ENCODE measurements at places on chromosomes 1 and 21.

GRCh38 chr1:150109586-150109985 is 40.1 kb upstream of the PLEKHO1 start:
- DNase-seq = no peak

- DNase-seq = no peak
Measured at GRCh38 chr1:157833145-157833544, 8.5 kb downstream of the CD5L start.

DNA sequence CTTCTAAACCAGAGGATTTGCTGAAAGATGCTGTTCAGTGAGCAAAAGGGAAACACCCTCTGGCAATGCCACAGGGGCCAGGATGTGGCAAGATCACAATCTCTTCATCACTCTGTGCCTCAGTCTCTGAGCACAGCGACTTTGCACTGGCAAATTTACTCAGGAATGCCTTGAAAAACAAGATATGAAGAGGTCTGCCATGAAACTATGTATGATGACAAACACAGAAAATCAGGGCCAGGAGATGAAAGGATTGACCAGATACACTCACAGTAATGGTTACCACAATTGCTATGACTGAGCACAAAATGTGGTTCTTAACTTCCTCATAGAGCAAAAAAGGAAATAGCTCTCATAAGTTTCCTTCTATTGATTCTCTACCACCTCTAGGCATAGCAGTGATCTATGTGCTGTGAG is 5.8 kb downstream of the TTC13 start:
- DNase-seq = no peak

GRCh38 chr1:198449727-198450433 is 90.6 kb downstream of the ATP6V1G3 start:
- DNase-seq = no peak

- DNase-seq = no peak
Measured at GRCh38 chr1:57340334-57341070, 83.4 kb downstream of the DAB1 start.

GRCh38 chr1:166888373-166889111 is 12.5 kb upstream of the TADA1 start:
- DNase-seq = no peak

DNA sequence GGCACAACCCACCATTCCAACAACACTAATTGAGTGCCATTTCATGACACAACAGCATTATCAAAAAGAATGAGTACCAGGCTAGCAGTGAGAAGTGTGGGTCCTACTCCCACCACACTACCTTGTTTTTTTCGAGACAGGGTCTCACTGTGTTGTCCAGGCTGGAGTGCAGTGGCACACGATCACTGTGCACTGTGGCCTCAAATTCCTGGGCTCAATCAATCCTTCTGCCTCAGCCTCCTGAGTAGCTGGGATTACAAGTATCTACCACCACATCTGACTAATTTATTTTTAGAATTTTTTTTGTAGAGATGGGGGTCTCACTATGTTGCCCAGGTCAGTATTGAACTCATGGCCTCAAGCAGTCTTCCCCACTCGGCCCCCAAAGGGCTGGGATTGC is 30.7 kb downstream of the CD247 start:
- DNase-seq = no peak

DNA sequence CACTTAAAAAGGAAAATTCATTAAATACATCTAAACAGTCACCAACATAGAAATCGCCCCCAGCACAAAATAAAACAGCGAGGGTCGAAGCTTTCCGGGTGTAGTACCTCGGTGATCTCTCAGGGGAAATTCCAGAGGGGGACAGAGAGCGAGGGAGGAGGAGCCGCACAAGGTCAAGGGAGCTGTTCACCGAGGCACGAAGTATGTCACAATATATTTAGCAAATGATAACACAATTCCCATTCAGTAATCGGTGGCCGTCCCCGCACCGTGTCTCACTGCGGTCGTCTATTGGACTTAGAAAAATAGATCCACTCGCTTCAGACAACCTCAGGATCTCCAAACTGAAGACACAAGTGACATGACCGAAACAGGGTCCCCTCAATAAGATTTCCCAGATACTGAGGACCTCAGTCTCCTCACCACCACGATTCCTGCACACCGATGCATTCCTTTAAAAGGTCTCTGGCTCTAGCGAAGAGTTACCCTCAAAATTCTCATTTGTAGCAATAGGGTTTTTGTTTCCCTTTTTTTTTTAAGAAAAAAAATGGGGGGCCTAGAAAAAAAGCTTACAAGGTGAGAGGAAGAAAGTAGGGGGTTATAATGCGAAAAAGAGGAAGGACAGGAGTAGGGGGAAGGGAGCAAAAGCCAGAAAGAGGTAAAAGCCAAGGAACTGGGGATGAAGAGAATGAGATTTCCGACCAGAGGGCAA is 1.1 kb downstream of the LPGAT1 start:
- no peak for DNase-seq

DNA sequence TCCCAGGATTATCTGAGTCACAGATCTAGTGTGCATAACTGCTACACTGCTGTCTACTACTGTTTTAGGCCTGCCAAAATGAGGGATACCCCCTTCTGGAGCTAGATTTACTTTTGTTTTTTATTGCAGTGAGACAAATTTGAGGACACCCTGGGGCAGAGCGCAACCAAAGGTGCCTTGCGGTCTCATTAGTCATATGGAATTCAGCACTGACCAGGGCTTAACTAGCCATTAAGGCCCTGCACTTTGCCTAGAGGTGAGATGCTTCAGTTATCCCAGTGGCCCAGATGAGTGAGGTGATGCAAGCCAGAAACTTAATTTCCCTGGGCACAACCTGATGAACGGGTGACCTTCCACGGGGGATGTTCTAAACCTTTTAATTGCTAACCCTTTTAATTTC is 998 bp upstream of the SPAG17 start:
- no peak for DNase-seq

DNA sequence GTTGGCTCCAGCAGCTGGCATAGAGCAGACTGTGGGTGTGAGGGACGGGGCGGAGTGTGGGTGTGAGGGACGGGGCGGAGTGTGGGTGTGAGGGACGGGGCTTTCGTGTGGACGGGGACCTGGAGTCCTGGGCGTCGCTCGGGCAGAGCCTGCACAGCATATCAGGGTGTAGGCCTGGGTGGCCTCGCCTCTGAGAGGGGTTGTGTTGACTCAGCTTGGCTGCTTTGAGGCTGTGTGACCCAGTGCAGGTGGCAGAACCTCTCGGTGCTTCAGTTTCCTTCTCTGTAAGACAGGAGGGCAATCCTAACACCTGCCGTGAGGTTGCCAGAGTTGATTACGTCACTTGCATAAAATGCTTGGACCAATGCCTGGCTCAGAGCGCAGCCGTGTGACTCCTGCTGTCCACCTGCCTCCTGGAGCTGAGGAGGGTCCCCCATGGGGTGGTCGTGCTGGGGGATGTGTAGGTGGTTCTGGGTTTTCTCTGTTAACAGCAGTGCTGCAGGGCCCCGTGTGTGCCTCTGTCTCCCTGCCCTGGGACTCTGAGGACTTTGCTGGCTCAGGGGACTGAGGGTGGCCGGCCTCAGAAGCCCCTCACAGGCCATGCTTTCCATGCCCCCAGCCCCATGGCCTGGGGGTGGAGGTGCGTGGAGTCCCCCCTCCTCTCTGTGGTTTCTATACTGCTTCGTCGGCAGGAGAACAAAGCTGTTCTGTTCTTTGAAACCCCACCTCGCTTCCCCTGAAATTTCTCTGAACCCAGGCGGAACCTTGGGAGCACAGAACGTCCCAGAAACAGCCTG is 15.4 kb downstream of the PDXK start:
- DNase-seq = no peak

DNA sequence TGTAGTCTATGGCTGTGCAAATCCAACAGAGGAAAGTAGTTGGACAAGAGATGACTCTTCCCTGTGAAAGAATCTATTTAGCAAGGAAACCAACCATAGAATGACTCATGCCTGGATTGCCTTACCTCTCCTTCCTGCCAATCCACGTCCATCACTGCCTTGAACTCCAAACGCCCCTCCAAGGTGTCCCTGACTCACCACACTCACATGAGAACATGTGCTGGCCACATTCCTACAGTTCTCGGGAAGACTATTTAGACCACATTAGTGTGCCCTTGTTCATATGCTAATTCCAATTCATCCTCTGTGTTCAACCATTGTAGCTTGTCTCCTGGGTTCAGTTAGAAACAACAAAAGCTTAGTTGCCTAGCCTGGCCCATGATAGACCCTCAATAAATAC is 157.3 kb downstream of the SLC30A10 start:
- peak; percentile 29 for DNase-seq

GRCh38 chr1:4655674-4656532 is 1.5 kb downstream of the AJAP1 start:
- no peak for DNase-seq

- no peak for DNase-seq
Measured at GRCh38 chr1:163970699-163971098, 588.3 kb upstream of the PBX1 start.

- no peak for DNase-seq
Measured at GRCh38 chr1:100926240-100926639, 30.4 kb downstream of the SLC30A7 start.

- no peak for DNase-seq
Measured at GRCh38 chr1:225539069-225539468, 111.2 kb upstream of the LBR start.

GRCh38 chr1:179169616-179170467 is 59.6 kb downstream of the ABL2 start:
- DNase-seq = peak; percentile 66

GRCh38 chr1:208556461-208556860 is 312.3 kb upstream of the PLXNA2 start:
- no peak for DNase-seq

GRCh38 chr1:231318015-231318355 is 19.7 kb downstream of the EXOC8 start:
- no peak for DNase-seq

GRCh38 chr1:207960346-207960745 is 49.4 kb upstream of the CD34 start:
- DNase-seq = no peak

GRCh38 chr21:37461479-37461878 is 94.9 kb downstream of the DYRK1A start:
- no peak for DNase-seq

DNA sequence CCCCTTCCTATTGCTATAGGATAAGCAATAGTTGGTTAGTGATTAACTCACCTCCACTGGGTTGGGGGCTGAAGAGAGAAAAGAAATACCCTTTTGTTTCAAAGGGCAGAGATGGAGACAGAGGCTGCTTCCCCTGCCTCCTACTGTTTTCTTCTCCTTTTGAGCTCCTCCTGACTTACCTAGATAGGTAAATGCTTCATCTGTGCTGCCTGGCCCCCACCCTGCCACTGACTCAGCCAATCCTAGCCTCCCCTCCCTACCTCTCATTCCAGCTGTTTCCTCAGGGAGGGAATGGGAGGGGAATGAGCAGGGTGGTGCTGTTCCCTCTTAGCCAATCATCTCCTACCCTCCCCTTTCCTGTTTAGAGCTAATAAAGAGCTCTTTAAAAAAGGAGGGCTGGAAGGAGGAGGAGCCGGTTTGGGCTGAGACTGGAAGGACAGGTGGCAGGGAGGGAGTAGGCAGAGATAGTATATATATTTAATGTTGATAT is at the start of gene C1orf116:
Gene C1orf116 (minus strand): TSS at position 229 of the 490 bp plus-strand sequence. CDS start 5,158 bp downstream, outside the sequence.
- no peak for DNase-seq

- DNase-seq = no peak
Measured at GRCh38 chr1:159737238-159737916, 23.0 kb upstream of the CRP start.

DNA sequence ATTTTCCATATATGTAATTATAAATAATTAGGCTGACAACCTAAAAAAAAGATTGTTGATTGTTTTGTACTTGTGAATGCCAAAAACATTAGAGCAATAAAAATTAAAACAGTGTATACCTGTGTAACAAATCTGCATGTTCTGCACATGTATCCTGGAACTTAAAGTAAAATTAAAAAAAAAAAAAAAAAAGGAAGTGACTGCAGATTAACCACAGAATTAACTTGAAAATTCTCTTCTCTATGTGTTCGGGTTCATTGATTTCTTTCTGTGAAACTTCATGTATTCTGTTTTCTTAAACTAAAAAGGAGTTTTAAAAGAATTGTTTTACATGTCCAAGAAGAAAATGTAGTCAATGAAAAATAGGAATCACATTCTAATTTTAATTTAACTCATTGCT is 95.7 kb downstream of the FASLG start:
- DNase-seq = no peak

- DNase-seq = no peak
Measured at GRCh38 chr1:9844756-9845155, 21.0 kb upstream of the CLSTN1 start.

DNA sequence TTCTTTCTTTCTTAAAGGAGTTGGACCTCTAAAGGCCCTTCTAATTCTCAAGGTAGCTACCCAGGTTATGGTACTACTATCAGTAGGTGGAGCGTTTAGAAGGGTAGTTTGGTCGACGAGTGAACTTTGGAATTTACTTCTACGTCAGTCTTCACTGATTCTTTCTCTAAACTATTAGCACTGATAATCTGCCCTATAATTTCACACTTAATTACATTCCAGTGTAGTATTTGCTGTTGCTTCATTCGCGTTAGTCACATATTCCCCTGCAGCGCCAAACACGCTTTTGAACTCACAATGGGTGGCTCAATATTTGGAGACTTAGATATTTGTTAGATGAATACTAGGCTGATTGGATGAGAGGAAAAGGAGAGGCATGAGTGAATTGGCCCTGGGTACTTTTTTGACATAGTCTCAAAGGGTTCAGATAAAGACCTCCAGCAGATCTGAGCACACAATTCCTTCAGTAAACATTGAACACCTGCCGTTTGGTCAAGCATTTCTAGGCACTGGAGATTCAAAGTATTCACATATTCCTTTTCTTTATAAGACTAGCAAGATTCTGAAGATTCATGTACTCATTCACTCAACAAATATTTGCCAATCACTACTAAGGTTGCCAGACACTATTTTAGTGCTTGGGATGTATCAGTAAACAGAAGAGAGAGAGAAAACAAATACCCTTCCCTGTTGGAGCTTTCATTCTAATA is 929 bp upstream of the FOXJ3 start:
- peak; percentile 27 for DNase-seq

GRCh38 chr1:55155522-55155921 is 59.6 kb downstream of the USP24 start:
- no peak for DNase-seq

DNA sequence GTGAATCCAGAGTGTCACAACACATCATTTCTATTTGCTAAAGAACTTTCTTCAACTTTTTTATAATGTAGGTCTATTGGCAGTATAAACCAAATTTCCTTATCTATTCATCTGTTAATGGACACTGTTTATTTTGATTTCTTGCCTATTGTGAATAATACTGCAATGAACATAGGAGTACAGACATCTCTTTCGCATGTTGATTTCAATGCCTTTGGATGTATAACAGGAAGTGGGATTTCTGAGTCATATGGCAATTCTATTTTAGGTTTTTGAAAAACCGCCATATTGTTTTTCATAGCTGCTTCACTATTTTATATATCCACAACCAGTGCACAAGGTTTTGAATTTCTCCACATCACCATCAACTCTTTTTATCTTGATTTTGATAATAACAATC is 198.7 kb downstream of the KCNT2 start:
- no peak for DNase-seq

- DNase-seq = no peak
Measured at GRCh38 chr1:2544875-2545640, 11.1 kb upstream of the TNFRSF14 start.

DNA sequence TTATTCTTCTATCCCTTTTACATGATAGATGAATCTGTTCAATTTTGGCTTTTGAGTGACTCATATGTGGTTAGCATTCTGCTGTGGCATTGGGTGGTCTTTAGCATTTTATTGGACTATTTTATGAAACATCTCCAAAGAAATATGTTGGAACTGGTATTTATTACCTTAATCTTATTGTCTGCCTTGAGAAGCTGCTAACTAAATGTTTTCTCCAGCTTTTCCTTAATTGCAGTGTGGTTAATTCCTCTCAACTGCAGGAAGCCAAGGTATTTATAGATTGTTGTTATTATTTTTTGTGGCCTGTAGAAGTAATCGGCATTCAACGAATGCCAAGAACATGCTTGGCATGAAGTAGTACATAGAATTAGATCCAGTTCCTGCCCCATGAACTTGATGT is 64.1 kb downstream of the NOS1AP start:
- peak; percentile 58 for DNase-seq
